ENCODE measurements at places on chromosomes 7 and 10. TPM values are rescaled to one million over a fixed set of nuclear protein-coding genes. Genes with fewer than 3 reads are reported as not detected.

SEC23IP gene
- total RNA-seq, result 27.9 TPM

CYP2W1 gene
- total RNA-seq, result not detected

SUGCT gene
- total RNA-seq, result 5.0 TPM

OR2A42 gene
- total RNA-seq, result not detected

CPEB3 gene
- 13.6 TPM for total RNA-seq

LIPF gene
- total RNA-seq, result not detected

ERVW-1 gene
- not detected for total RNA-seq

EVX1 gene
- total RNA-seq, result not detected

ARHGAP21 gene
- total RNA-seq, result 44.8 TPM

AKR1C4 gene
- not detected for total RNA-seq

PRTFDC1 gene
- 1.5 TPM for total RNA-seq

FOXP2 gene
- total RNA-seq, result 2.1 TPM

PVRIG gene
- not detected for total RNA-seq

PIP gene
- total RNA-seq, result not detected

PRSS37 gene
- not detected for total RNA-seq

UNCX gene
- total RNA-seq, result not detected

NKX1-2 gene
- not detected for total RNA-seq

C10orf53 gene
- total RNA-seq, result not detected

GFRA1 gene
- total RNA-seq, result 5.1 TPM

PNLIPRP3 gene
- total RNA-seq, result not detected

PRKG1 gene
- total RNA-seq, result 38.9 TPM

KCNIP2 gene
- total RNA-seq, result 29.2 TPM

HIBADH gene
- 90.8 TPM for total RNA-seq

HHEX gene
- 2.1 TPM for total RNA-seq

PON3 gene
- 0.69 TPM for total RNA-seq

LIPK gene
- not detected for total RNA-seq

PRSS1 gene
- not detected for total RNA-seq

GRM3 gene
- not detected for total RNA-seq

KIF5B gene
- 144 TPM for total RNA-seq

IGF2BP3 gene
- 0.38 TPM for total RNA-seq

FAM24B gene
- 0.55 TPM for total RNA-seq
